ENCODE measurements at places on chromosomes 6 and 20.

DNA sequence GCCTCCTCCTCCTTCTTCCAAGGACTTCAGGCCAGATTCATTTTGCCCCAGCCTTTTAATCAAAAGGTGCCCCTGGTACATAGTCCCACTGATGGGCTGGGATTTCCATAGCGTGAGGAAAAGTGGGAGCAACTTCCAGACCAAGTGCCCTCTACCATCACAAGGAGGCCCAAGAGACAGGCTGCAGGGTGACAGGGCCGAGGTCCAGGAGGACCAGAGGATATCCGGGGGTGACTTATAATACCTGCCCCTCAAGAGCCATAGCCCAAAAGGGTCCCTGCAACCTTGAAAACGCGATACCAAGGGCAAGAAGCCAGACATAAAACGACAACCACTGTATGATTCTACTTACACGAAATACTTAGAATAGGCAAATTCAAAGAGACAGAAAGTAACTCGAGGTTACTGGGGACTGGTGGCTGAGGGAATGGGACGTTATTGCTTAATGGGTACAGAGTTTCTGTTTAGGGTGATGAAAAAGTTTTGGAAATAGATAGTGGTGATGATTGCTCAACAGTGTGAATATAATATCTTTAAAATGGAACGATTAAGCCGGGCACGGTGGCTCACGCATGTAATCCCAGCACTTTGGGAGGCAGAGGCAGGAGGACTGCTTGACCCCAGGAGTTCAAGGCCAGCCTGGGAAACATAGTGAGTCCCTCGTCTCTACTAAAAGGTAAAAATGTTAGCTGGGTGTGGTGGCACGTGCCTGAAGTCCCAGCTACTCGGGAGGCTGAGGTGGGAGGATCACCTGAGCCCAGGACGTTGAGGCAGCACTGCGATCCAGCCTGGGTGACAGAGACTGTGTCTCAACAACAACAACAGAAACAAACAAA, 71.9 kb downstream of the NOL4L start:
- no peak for DNase-seq

- no peak for DNase-seq
Measured at GRCh38 chr20:50193199-50193835, 2.7 kb downstream of the CEBPB start.

DNA sequence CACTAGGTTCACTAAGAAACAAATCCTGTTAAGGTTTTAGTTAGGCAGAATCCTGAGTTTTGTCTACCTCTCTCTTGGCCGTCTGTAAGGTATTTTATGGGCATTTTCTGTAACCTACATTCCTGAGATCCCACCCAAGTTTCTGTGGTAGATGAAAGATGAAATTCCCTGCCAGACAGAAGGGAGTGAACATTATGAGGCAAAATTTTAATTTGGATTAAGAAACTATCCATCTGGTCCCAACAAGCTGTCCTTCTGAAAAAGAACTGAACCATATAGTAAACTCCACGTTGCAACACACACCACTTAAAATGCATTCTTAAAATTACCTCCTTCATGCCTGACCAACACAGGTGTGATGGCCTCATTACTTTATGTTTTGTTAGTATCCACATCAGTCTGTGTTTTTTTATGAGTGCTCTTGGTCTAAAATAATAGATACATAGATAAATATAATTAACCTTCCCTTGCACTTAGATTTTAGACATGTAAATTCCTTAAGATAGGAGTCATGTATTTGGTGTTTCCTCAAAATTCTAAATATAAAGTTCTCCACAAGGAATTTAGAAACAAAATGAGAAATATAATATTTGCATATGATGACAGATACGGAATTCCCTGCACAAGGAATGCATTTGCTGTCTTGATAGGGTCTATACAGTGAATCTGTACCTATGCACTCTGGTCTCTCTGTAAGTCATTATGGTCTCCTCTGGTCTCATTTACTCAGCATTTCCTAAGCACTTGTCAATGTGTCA, 86.5 kb downstream of the CHD6 start:
- DNase-seq: no peak

- no peak for DNase-seq
Measured at GRCh38 chr20:47998736-47999135, 213.5 kb upstream of the SULF2 start.

GRCh38 chr6:10951675-10952282, 64.9 kb downstream of the SYCP2L start:
- peak; percentile 7 for DNase-seq
